ENCODE measurements at places on chromosomes 6 and 20.
A peak's percentile ranks its signal among the peaks of the same experiment; 100 is the strongest.

- no peak for DNase-seq
These were observed 153.9 kb downstream of the CDK19 start for GRCh38 chr6:110661414-110661813.

- DNase-seq: no peak
These were observed 75.1 kb upstream of the PTPRK start for GRCh38 chr6:128595544-128595943.

DNA sequence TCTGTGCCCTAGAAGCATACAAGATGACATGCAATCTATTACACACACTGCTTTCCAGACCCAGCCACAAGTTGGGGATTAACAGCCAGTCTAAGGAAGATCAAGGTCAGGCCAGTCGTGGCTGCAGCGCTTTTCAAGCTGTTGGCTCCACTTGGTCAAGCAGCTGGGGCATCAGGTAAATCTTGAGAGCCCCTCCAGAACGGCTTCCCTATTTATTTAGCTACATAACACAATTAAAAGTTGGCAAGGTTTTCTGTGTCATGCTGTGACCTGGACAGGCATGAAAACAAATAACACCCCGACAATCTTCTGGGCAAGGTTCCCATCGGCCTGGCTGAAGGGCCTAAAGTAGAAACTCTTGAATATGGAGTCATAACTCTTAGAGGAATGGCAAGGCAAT is 524.3 kb downstream of the PRKN start:
- no peak for DNase-seq

DNA sequence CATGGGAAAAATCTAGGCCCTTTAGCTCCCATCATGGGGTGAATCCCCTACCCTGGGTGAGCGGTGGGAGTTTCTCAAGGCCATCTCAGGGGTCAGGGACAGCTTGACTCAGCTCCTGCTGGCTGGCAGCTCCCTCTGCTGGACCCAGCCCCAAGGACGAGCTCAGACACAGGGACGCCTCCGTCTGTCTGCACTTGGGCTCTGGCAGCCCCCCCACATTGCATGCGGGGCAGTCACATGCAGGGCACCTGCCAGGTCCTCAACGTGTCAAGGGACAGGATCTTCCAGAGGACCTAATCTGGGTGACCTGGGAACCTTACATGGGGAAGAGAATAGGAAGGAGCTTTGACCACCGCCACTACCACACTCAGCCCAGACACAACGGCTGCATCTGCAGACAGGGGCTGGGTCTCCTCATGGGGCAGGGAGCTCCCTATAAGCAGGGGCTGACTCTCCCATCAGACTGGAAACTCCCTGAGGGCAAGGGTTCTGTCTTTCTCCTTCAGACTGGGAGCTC is 173.4 kb downstream of the MRPL14 start:
- no peak for DNase-seq

DNA sequence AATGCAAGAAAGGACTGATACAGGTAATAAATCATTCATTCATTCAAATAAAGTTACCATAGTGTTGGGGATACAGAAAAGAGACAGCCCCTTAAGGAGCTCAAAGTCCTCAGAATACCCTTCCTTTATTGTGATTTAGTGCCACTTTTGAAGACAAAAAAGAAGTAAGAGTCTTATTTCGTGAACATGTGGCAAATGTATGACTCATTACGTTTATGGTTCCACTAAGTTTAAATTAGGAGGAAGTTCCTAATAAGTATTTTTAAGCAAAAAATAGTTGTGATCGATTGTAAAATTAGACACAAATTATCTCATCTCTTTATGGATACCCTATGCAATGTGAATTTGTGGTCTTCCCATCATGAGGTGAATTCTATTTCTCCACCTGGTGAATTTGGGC is 38.5 kb upstream of the GCLC start:
- no peak for DNase-seq

DNA sequence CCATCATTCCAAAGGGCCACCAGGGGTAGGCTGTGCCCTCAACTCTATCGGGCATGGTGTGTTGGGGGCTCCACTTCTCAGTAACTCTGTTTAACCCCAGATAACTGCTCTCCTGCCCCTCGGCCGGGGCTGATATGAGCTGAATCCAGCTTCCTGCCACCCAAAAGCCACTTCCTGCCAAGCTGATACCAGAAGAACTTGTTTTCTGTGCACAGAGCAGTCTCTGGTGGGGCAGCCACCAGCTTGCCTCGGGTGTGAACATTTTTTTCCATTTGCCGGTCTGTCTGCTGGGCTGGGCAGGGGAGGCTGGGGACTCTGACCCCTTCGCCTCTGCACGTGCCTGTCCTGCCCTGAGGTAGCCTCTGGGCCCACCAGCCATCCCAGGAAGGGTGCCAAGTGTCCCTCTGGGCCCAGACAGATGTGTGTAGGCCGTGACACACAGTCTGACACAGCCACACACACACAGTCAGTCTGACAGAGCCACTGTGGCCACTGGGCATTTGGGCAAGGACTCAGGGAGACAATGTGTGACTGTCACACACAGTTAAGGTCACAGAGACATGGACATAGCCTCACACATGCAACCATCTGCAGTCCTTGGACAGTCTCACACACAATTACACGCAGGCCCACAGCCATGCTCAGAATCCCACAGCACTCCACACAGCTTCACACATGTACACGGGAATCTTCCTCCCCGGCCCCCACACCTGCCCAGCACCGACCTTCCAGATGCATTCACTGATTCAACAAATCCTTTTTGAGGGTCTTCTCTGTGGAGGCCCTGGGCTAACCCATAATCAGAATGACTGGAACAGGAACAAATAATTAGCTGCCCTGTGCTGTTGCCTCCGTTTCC is 45.1 kb downstream of the NOL4L start:
- DNase-seq: peak; percentile 32

DNA sequence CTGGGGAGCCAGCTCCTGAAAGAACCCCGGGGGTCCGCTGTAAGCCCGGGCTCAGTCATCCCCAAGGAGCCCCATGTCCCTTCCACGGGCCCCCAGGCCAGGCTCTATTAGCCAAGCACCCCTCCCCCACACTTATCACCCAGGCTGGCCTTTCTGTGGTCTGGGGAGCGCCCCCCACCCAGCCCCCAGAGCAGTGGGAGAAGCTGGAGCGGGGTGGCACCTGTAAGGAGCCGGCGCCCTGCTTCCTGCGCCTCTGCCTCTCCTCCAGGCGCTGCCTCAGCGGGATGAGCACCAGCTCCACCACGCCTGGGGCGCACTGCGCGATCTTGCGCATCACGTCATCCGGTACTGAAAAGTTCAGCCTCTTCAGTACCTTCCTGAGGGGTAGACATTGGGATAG is 2.3 kb downstream of the SPEF1 start:
- DNase-seq: no peak

- DNase-seq: no peak
These were observed 101.8 kb downstream of the EPHA7 start for GRCh38 chr6:93317592-93317991.

DNA sequence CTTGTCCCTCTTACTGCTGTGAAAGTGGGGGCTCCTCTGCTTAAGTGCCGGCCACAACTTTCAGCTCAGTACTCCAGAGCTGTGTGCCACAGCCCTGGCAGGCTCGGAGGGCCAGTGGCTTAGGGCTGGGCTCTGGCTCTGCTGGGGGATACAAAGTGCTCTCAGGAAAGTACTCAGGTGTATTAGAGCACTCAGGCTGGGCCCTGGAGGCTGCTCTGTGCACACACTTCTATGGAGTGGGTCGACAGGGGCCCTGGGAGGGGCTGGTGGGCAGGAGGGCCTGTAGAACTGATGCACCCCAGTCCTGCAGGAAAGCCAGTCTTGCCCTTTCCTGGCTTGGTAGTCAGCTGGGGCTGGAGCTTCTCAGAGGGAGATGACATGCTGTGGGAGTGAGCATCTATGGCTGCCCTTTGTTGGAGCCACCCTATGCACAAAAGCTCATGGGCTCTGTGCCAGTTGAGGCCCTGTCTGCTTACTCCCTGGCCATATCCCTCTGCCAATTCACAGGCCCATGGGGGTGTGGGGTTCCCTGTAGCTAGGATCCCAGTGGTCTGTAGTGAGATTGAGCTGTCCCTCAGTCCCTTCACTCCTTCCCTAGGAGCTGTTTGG is 22.0 kb downstream of the CENPW start:
- DNase-seq: no peak

GRCh38 chr6:89079511-89080234 is 878 bp upstream of the PNRC1 start:
- DNase-seq: peak; percentile 40

Data from activated CD8-positive, alpha-beta memory T cell treated with anti-CD3 and anti-CD28 coated beads for 1 hour (primary cell).